HT-29 (cell line): ENCODE measurements at places on chromosomes 13 and 19.

DNA sequence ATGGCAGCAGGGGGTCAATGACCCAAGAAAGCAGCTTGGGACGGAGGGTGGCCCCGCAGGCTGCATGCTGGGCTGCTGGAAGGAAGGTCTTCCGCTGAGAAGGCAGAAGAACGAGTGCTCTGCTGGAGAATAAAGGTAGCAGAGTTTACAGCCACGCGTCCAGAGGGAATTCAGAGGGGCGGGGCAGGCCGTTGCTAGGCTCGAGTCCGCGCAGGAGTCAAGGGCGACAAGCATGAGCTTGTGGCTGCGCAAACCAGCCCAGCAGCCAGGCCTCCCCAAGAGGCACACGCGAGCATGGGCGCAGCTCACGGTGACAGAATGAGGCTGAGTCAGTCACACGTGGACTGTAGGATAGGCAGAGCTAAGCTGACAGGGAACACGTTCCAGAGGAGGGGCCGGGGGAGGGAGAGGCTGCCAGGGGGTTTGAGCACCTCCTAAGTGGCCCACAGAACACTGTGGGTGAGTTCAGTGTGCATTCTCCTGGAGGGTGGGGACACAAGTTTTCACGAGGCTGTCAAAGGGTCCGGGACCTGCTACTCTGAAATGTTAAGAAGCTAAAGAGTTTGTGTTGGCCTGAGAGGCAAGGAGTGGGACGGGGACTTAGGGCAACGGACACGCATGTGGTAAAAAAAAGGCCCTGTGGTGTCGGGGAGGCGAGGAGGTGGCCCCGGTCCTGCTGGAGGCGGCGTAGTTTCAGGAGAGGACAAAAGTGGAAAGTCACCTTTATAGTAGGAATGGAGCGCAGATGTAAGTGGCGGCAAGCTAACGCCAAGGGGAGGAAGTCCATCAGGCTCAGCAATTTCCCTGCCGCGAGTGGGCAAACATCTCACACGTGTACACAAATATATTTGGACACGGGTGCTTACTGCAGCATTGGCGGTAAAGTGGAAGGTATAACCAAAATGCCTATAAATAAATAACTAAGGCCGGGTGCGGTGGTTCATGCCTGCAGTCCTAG lies 17.7 kb downstream of the RFX2 start:
- peak; percentile 89 for DNase-seq

- no peak for DNase-seq
Measured at GRCh38 chr13:94712812-94713560, 641 bp upstream of the SOX21 start.

- DNase-seq, result no peak
Measured at GRCh38 chr19:3830621-3831589, 37.9 kb downstream of the ZFR2 start.

DNA sequence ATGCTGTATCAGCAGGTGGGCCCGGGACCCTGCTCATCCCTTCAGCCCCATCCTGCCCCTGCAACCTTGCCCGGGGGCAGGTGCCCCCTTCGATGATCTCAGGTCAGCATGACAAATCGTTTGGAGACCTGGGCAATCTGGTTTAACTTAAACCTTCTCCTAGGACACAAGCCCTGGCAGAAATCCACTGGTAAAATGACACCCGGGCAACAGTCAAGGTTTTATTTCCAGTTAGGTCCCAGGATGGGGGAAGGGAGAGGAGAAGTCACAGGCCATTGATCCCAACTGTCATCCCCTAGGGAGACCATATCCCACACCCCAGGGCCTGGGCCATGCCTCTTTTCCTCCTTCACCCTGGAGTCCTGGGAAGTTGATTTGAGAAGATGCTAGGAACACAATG lies 1.8 kb upstream of the PLIN5 start:
- DNase-seq, result no peak

DNA sequence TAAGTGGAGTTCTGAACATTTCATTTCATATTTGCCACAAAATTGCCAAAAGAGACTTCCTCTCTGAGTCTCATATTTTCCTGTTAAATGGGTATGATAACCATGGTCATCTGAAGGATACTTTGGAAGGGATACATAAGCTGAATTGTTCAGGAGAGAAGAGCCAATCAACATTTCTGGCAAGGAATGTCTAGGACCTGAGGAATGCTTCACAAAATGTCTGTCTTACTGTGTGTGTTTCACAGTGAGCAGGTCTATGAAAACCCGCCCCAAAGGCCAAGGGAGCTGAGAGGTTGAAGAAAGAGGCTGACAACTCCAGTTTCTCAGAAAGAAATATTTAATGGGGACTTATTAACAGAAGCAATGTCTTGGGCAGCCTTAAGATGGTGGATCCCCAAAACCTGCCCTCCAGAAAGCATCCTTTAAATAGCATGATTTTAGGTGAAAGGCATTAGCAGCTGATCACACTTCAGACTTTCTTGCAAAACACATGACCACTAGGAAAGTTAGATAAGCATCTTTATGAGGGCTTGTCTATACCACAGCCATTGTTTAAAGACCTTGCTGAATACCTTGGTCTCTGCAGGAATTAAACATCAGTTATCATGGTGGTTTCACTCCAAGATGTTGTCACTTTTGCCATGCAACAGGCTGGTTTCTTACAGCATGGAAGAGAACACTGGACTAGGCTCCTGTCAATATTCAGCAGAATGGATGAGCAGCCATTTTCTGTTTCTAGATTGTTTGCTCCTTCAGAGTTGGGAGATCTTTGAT lies 78.9 kb downstream of the TNFSF11 start:
- peak; percentile 14 for DNase-seq

DNA sequence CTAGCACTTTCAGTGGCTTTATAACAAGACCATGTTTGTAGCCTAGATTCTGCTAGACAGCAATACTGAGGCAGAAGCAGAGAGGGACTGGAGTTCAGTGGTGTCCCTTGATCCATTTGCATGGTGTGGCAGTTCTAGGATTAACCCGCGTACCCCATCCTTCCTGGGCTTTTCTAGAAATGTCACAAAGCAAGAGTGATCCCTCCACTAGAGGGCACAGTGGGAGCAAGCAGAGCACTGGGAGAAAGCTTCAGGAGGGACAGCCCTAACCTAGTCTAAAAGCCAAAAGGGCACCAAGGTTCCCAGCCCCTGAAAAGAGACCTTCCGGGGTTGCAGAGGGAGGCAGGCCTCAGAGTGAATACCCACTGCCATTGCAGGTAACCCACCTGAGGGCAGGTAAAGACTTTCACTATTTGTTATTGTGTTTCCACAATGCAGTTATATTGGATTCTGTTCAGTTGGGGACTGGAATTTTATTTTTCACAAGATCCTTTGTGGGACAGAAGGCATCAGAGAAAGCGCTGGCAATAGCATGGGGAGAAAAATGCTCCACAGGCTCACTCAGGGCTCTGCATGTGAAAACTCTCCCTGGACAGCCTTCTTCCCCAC lies 170.6 kb downstream of the FLT1 start:
- peak; percentile 94 for DNase-seq

GRCh38 chr13:32454886-32455593 lies 27.1 kb upstream of the N4BP2L1 start:
- DNase-seq, result no peak

DNA sequence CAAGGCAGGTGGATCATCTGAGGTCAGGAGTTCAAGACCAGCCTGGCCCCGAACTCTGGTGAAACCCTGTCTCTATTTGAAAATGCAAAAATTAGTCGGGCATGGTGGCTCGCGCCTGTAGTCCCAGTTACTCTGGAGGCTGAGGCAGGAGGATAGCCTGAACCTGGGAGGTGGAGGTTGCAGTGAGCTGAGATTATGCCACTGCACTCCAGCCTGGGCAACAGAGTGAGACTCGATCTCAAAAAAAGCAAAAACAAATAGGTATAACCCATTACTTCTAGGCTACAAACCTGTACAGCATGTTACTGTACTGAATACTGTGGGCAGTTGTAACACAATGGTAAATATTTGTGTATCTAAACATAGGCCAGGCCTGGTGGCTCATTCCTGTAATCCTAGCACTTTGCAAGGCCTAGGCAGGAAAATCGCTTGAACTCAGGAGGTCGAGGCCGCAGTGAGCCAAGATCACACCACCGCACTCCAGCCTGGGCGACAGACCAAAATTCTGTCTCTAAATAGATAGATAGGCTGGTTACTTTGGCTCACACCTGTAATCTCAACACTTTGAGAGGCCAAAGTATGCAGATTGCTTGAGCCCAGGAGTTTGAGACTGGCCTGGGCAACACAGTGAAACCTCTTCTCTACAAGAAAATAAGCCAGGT lies 63.5 kb downstream of the MYO9B start:
- no peak for DNase-seq

GRCh38 chr13:35127466-35127865 lies 185.4 kb downstream of the NBEA start:
- DNase-seq, result no peak

GRCh38 chr19:32497391-32497790 lies 83.6 kb upstream of the PDCD5 start:
- no peak for DNase-seq

DNA sequence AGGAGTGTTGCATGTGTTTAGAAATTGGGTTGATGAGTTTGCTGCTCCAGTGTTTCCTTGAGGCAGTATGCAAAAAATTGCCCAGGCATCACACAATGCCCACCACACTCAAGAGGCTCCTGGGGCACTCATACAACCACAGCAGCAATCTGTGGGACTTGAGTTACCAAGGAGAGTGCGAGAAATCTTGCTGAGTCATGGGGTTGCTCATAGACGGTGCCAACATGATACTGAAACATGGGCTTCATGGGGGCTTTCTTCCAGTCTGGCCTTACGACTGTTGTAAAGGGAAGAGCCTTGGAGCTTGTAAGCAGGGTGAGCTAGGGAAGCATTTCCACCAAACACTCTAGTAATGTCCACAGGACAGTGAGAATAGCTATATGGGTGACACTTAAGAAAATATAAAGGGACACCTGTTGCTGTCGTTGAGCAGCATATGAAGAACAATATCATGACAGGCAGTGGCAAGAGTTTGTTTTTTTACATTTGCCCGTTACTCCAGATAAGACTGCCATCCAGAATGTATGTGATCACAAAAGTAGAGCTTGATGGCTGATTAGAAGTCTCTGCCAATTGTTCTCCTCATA lies 1237.4 kb downstream of the UQCRFS1 start:
- DNase-seq, result no peak

GRCh38 chr19:54560881-54561385 lies 12.7 kb upstream of the LILRA2 start:
- DNase-seq, result no peak

DNA sequence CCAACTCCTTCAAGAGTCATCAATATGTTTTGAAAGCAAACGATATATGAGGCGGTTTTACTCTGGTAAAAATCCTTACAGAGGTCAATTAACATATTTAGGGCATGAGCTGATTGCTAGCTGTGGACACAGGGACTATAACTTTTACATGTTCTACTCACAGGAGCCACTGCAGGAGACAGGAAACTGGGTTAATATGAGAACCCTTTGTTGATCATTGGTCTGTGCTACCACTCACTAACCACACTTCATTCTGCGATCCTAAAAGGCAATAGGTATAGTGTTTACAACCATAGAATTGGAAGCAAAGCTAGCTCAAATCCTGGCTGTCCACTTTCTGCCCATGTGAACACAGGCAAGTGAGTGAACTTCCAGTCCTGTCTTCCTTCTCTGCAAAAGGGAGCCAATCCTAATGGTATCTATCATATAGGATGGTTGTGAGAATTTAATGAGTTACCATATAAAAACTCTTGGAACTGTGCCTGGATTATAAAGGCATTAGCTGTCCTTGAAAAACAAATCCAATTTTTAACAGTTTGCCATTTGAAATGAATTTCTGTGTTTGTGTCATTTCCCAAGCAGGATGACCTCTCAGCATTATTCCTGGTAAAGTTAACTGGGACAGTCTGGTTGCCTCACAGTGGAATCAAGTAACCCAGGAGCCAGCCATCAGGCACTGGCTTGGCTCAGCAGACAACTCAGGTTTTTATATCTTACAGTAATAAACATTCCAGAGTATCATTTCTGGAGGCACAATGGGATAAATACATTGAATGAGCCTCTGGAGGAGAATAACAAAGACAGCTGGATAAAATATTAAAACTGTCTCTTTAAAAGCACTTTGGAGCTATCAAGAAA lies 29.8 kb upstream of the RAP2A start:
- no peak for DNase-seq

- DNase-seq, result no peak
Measured at GRCh38 chr13:21020176-21020575, 41.2 kb downstream of the LATS2 start.

- DNase-seq, result no peak
Measured at GRCh38 chr13:112752211-112752610, 62.4 kb downstream of the ATP11A start.

GRCh38 chr13:42260903-42261654 lies 10.9 kb upstream of the AKAP11 start:
- no peak for DNase-seq

DNA sequence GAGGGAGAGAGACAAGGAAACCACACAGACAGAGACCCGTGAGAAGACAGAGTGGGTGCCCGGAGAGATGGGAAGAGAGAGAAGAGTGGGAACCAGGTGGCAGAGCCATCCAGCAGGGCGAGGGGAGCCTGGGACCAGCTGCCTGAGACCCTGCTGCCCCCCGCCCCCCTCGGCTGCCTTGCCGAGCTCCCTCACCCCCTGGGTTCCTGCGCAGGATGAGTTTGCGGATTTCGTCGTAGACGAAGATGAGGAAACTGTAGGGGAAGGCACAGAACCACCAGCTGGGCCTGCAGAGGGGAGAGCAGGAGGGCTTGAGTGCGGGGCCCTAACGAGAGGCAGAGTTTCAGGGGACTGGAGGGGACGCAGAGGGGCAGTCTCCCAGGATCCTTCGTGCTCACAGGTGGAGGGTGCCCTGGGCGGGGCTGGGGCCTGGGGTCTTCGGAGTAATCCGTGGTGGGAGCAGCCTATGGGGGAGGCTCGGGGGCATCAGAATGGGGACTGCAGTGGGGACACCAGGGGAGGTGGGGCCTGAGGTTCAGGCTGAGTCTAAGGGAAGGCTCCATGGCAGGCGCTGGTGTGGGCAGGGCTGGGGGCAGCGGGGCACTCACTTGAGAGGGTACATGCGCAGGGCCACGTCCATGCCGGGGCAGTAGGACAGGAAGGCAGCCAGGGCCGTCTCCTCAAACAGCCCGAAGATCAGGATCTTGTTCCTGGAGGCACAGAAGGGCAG lies 8.1 kb upstream of the RABAC1 start:
- DNase-seq, result no peak
